ENCODE measurements at places on chromosomes 4 and X.
A peak's percentile ranks its signal among the peaks of the same experiment; 100 is the strongest.

DNA sequence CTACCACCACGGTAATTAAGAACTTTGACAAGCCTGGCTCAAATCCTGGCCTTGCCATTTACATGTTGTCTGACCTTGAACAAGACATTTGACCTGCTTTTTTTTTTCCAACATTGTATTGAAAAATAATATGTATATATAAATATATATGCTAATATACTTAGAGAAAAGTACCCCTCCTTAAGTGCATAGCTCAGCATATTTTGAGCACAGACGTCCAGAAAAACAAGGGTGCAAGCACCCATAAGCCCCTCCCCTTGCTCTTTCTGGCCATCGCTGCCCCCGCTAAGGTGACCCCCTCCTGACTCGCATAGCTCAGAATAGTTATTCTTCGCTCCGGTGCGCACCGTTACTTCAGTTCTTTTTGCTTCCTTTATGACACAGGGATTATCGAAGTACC is 742.0 kb upstream of the FRG1 start:
- DNase-seq: no peak

- DNase-seq: no peak
These were observed 32.0 kb downstream of the ARSJ start for GRCh38 chr4:113947484-113947883.

DNA sequence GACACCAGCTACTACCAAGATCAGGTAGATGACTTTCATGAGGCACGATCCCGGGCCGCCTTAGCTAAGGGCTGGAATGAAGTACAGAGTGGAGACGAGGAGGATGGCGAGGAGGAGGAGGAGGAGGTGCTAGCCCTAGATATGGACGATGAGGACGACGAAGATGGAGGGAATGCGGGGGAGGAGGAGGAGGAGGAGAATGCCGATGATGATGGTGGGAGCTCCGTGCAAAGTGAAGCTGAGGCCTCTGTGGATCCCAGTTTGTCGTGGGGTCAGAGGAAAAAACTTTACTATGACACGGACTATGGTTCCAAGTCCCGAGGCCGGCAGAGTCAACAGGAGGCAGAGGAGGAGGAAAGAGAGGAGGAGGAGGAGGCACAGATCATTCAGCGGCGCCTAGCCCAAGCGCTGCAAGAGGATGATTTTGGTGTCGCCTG is 481 bp downstream of the UTP3 start:
- DNase-seq: no peak

DNA sequence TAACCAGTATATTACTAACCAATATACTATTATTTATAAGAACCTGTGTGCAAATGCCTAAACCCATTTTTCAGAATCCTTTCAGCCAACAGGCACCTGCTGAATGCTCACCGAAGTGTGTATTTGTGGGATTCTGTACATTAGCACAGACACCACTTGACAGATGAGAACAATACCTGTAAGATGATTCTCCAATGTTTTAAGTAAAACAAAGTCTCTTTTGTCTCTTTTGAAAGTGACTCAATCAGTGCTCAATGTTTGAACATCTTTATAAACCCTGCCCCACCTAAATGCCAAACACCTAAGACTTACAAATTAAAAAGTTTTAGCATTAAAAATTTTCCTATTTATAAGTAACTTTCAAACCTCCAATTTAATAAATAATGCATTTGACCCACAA is 763 bp downstream of the ASB9 start:
- no peak for DNase-seq

- DNase-seq: no peak
These were observed 66.5 kb downstream of the HTR2C start for GRCh38 chrX:114650351-114650750.

GRCh38 chr4:17758485-17758884 is 22.9 kb downstream of the FAM184B start:
- no peak for DNase-seq

DNA sequence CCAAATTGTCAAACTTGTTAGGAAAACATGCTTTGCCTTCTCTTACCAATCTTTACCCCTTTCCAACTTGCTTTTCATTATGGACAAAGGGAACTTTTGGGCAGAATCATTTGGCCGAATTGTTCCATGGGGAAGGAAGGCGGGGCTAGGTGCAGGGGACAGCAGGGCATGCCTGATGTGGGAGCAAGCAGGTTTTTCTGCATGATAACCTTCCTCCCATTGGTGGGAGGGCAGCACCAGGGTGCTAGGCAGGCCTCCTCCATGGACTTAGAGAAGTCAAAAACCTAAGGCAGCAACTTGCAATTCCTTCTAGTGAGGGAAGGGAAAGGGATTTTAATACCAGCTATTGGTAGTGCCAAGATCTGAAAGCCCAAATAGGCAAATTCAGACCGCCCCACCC is 260.5 kb downstream of the MAPK10 start:
- DNase-seq: no peak

- no peak for DNase-seq
These were observed 12.5 kb upstream of the MSX1 start for GRCh38 chr4:4847011-4847410.

GRCh38 chr4:26468283-26468949 is 21.9 kb downstream of the CCKAR start:
- no peak for DNase-seq

GRCh38 chr4:6395466-6396228 is 76.8 kb downstream of the PPP2R2C start:
- no peak for DNase-seq

DNA sequence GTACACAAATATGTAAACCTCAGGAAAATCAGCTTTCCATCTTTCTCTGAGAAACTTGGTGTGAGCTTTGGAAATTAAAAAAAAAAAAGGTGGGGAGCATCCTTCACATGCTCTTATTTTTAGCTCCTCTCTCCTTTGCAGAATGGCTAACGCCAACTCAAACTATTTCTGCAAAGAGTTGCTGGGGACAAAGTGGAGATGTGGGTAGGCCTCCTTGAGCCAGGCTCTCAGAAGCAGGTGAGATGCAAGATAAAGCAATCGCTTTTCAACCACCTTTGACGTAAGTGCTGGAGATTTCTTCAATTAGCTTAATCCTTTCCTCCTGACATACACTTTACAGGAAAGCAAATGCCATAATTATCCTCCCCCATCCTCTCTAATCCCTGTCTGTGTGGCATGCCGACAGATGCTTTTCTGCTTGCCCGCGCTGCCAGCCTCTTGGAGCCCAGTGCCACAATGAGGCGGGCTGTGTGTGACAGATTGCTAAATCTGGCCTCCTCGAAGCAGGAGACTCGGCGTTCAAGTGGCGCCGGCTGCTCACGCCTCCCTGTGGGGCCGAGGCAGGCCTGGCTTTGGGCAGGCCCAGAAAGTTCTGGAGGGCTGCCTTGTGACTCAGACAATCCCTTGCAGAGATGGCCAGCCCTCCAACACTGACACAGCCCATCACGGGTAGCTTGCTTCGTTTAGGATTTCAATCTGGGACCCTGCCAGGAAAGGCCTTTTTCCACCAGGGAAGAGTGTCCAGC is 64.9 kb upstream of the SOD3 start:
- peak; percentile 53 for DNase-seq

DNA sequence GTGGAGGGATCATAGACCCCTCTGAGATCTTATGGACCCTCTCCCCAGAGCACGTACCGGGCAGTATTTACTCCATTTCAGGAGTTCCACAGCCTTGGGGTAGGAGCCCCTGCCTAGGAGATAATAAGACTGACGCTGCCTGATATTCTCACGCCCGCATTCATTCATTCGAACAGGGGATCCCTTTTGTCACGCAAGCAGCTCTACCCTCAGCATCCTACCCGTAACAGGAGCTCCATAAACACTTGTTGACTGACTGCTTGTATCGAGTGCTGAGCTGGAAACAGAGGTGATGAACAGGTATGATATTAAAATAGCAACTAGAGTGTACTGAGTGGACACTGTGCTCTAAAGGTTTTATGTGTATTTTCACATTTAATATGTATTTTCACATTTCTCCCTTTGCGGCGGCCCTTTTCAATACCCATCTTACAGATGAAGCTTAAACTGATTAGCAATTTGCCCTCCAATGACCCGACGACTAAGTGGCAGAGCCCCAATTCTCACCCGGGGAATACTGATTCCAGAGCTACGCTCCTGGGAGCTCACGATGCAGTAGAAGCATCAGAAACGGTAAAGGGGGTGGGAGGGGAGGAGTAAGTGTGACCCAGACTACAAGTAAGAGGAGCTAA is 888 bp downstream of the RAB28 start:
- no peak for DNase-seq

- DNase-seq: no peak
These were observed 31.3 kb downstream of the SOWAHB start for GRCh38 chr4:76866641-76867040.

GRCh38 chr4:93649828-93650227 is 178.7 kb upstream of the ATOH1 start:
- no peak for DNase-seq

Data from fibroblast of upper back skin (primary cell).